ENCODE measurements at places on chromosomes 16 and 17. TPM values are rescaled to one million over a fixed set of nuclear protein-coding genes. Genes with fewer than 3 reads are reported as not detected.

- no peak for DNase-seq
Observed at GRCh38 chr16:70695331-70696070, 9.6 kb upstream of the MTSS2 start.

DNA sequence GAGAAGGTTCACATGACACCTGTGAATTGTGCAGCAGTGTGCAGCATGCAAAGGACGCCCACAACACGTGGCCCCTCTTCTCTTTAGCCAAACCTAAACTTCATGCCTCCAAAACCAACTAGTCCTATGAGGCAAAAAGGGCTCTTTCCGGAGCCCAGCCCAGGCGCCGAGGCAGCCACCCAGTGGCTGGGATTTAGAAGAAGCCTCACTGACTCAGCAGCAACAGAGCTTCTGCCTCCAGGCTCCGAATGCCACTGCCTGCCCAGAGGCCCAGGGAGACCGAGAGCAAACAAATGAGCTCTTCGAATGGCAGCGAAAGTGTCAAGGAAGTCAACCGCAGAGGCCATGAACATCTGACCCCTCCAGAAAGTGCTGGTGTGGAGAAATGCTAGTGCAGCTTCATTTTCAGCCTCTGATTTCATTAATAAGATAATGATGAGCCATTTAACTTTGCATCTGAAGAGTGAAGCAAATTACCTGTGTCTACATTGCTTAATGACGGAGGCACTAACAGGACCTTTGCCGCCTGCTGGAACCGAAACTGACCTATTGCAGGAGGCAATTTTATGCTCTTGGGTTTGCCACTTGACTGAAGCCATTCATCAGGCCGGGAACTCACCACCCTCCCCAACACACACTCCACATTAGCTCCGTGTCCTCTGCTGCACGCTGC, 157.7 kb upstream of the RPL38 start:
- DNase-seq = no peak

DNA sequence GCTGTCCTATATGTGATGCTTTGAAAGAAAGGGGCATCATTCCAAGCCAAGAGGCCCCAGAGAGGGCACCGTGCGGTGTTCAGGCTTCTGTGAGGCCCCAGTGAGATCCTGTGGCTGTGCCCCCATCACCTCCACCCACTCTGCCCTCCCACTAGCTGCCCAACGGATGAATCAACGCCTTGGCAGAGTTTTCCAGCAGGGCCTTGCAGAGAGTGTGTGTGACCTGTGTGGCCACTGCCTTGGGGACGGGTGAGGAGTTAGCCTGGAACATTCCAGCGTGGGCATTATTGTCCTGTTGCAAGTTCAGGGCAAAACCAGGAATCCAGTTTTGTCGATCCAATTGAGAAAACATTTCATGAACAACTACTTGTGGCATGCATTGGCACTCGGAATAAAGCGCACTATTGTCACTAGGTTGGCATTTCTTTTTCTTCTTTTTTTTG, 53.7 kb downstream of the SF3B3 start:
- peak; percentile 21 for DNase-seq

GRCh38 chr16:9225527-9226316, 134.3 kb downstream of the HAPSTR1 start:
- peak; percentile 13 for DNase-seq

DNA sequence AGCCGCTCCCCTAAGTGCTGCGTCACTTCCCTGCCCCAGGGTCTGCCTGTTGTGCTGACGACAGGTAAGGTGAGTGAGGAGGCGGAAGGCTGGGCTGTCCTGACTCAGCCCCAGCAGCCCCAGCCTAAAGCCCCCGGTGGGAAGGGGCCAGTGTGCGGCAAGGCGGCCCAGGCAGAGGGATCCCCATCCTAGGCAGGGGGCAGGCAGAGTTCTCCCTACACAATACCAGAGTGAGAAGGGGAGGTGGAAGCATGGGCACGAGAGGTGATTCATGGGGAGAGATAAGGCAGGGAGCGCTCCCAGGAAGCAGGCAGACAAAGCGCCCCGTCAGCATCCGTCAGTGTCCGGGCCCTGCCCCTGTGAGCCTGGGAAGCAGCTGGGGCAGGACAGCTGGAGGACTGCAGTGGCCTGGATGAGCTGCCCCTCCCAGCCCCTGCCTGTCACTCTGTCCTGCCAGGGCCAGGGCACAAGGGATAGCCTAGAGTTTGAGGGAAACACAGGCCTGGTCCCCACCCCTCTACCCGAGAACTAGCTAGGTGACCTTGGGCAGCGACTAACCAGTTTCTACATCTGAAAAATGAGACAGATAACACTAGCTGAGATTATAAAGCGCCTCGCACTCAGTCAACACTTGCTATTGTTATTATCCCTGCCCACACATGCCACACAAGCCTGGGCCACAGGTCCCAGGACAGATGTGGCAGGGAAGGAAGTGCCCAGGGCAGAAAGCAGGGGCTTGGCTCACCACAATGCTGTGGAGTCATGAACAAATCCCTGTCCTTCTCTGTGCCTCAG, 3.8 kb downstream of the FAM83G start:
- DNase-seq = no peak

- no peak for DNase-seq
Observed at GRCh38 chr17:57145347-57145746, 60.3 kb downstream of the AKAP1 start.

DNA sequence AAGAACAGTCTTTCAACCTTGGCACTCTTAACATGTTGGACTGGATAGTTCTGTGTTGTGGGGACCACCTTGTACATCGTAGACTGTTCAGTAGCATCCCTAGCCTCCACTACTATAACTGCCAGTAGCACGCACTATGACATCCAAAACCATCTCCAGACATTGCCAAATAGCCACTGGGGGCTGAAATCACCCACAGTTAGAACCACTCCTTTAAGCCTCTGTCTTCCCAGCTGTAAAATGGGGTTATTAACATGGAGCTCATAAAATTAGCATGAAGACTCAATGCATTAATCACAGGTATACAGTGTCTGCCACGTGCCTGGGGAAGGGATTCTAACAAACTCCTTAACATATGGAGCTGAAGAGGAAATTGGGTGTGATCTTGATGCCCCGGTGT, 49.7 kb downstream of the LYRM1 start:
- no peak for DNase-seq

GRCh38 chr17:76873856-76874255, 5.7 kb downstream of the MGAT5B start:
- no peak for DNase-seq

DNA sequence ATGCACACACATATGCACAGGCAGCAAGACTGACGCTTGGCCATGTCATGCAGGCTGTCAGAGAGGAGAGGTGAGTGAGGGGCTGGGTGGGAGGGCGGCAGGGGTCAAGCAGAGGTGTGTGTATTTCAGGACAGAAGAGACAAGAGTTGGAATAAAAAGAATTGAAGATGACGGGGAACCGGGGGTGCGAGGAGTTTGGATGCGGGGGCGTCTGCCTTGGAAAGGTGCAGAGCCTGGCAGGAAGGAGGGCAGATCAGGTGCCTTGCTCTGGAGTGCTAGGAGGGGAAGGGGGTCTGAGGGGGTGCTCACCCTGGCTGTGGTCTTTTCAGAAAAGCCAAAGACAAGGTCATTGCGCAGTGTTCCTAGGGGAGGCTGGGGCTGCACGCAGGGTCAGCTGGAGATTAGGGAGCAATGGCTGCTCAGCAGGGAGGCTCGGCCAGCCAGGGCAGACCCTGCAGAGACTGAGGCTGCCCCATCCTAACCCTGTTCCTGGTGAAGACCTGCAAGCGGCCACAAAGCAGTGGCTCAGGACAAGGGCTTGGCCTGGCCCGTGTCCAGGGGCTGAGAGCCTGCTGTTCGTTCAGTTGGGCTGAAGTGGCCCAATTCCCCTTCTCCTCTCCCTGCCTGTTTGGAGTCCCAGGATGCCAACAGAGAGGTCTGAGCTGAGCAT, 23.7 kb upstream of the CBX4 start:
- DNase-seq = no peak

DNA sequence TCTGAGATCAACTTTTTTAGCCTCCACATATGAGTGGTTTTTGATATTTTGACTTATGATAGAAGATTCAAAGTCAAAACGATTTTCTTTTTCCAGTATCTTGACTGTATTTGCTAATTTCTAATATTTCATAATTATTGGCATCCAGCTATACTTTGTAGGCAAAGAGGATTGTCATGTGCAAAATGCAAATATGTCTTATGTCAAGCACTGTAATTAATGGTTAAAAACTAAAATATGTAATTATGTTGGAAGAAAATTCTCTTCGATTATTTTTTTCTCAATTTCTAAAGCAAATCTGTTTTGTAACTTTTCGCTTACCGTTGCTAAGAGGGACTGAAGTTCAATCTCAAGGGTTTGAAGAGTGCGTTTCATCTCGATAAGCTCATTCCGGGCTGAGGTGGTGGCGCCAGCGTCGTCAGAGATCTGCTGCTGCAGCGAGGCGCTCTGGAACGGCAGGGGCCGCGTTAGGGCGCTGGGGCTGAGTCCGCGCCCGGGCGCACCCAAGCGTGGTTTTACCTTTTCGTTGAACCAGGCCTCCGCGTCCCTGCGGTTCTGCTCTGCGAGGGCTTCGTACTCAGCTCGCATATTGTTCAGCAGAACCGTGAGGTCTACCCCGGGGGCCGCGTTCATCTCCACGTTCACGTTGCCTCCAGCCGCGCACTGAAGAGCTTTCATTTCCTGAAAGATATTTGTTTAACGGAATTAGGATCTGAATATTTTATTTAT, 3.0 kb downstream of the KRT27 start:
- DNase-seq = peak; percentile 61

DNA sequence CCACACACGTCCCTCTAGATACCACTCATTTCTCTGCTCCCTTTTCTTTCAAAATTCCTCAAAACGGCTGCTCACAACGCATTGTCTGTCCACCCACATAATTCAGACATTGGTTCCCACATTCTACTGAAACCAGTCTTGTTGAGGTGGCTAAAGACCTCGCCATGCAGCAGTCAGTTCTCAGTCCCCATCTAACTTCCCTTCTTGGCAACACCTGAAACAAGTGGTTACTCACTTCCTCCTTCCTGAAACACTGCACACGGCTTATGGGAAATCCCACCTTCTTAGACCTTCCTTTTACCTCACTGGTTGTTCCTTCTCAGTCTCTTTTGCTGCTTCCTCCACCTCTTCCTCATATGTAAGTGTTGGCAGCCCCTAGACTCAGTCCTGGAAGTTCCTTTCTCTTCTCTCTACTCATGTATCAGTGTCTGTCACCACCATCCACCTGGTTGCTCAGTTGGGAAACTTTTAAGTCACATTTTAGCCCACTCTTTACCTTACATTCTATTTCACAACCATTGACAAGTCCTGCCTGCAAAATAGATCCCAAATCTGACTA, 277.1 kb downstream of the CEP112 start:
- peak; percentile 40 for DNase-seq

DNA sequence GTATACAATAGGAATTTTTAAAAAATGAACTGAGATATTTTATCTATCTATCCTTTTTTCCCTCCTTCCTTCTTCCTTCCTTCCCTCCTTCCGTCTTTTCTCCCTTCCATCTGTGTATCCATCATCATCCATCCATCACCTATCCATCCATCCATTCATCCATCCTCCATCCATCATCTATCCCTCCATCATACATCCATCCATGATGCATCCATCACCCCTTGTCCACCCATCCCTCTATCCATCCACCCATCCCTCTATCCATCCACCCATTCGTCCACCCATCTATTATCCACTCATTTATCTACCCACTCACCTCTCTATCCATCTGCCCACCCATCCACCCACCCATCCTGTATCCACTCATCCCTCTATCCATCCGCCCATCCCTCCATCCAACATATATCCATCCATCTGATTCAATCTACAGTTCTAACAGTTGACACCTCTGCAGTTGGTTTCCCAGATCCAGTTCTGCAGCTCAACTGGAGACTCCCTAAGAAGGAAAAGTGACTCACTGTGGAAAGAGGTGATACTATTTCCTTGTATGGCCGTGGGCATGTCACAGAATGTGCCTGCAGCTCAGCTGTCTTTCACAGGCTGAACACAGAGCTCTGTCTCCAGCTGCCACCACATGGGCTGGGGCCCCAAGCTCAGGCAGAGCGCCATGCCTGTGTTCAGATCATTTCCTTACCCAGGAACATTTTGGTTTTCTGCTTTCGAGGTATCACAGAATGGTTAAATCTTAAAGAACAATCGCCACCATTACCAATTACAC, 130.8 kb downstream of the XYLT1 start:
- peak; percentile 21 for DNase-seq

DNA sequence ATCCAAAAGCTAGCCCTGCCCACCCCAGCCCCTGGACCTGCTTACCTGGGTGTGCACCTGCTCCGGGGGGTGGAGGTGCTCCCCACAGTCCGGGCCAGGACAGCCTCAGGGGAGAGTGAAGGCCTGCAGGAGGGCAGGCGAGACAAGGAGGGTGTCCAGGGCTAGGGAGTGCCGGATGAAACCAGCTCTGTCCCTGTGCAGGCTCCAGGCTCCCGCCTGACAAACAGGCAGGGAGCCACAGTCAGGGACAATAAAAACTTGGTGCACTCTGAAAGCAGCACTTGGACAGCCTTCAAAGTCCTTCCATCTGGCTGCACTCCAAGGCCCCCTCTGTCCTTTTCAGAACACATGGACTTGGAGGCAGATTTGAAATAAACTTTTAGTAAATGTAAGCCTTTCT, 3.9 kb downstream of the PAQR4 start:
- no peak for DNase-seq

DNA sequence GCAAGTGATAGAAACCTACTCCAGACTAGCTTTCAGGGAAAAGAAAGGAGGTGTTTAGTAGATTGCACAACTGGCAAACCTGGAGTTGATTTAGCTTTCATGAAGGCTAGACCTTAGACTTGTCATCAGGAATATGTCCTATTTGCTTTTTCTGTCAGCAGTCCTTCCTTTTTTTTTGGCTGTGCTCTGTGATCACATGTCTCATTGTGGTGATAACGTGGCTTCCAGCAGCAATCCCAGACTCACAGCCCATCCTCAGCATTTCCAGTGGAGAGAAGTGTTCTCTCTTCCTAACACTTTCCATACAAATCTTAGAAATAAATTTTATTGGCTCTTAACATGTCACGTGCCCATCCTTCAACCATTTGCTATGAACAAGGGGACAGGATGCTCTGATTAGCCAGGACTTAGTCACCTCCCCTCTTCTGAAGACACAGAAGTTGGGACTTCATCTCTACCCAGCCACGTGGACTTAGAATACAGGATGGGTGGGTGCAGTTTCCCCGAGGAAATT, 74.7 kb downstream of the CDH13 start:
- no peak for DNase-seq

The CSH2 gene
- not detected for total RNA-seq

The PRAC1 gene
- not detected for total RNA-seq

The C1QL1 gene
- total RNA-seq = 0.37 TPM

The DHODH gene
- total RNA-seq = 21.4 TPM

The AURKB gene
- 173 TPM for total RNA-seq

The GPR142 gene
- not detected for total RNA-seq

The CCL7 gene
- not detected for total RNA-seq

The UTS2R gene
- total RNA-seq = not detected

The CSH1 gene
- not detected for total RNA-seq

The NUP88 gene
- total RNA-seq = 199 TPM

The BCAS3 gene
- 7.5 TPM for total RNA-seq

The ZNF768 gene
- total RNA-seq = 8.9 TPM

The TRIM37 gene
- total RNA-seq = 21.3 TPM

Data from activated CD4-positive, alpha-beta T cell treated with anti-CD3 and anti-CD28 coated beads for 36 hours (primary cell).